Breast epithelium (tissue), 4 donors: ENCODE measurements at places on chromosomes 16 and 17. TPM values are rescaled to one million over a fixed set of nuclear protein-coding genes. Genes with fewer than 3 reads are reported as not detected.
A peak's percentile ranks its signal among the peaks of the same experiment; 100 is the strongest.

DNA sequence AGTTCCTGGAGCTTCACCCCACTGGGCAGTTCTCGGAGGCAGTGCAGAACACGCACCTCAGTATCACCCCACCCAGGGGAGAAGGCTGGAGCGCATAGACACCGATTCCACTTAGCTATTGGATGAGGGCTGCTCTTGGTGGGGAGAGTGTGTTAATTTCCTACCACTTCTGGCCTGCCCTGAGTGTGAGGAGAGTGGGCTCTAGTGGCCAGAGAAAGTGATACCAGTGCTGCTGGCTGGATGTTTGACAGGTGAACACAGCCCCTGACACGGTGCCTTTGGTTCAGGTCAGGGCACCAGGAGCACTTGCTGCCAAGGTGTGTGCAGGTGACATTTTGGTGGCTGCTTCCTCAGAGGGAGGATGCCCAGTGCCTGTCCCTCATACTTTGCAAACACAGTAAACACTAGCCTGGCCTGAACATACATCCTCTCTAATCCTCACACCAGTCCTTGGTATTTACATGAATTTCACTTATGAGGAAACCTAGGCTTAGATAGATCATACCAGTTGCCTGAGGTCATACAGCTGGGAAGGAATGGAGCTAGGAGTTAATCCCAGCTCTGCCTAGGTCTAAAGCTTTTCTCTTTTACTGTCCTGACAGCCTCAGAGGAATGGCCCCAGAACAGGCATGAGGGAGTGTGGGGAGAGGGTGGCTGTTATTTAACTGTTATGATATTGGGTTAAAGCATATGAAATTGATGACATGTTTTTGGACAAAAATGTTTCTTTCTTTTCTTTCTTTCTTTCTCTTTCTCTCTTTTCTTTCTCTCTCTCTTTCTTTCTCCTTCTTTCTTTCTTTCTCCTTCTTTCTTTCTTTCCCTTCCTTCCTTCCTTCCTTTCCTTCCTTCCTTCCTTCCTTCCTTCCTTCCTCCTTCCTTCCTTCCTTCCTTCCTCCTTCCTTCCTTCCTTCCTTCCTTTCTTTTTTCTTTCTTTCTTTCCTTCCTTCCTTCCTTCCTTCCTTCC lies 21.0 kb upstream of the ITGAX start:
- no peak overlapping the region for H3K4me3 ChIP-seq
- no peaks in the 10 kb centered on the region for H3K27me3 ChIP-seq
- H3K36me3 ChIP-seq = no peaks in the 10 kb centered on the region
- no peak overlapping the region for H3K27ac ChIP-seq

OMG gene
- 0.96 TPM for total RNA-seq

PKMYT1 gene
- total RNA-seq = 1.4 TPM

GRCh38 chr17:3385869-3386816 lies at the start of gene OR3A2:
Gene OR3A2, minus strand, starts transcription at chr17:3386308.
- no peaks in the 10 kb centered on the region for H3K4me1 ChIP-seq
- no peak within 1 kb of the TSS for H3K27ac ChIP-seq
- no peak for DNase-seq
- peak within 1 kb of the TSS; percentile 50 for H3K4me3 ChIP-seq
- no peaks in the 10 kb centered on the region for H3K36me3 ChIP-seq

DNA sequence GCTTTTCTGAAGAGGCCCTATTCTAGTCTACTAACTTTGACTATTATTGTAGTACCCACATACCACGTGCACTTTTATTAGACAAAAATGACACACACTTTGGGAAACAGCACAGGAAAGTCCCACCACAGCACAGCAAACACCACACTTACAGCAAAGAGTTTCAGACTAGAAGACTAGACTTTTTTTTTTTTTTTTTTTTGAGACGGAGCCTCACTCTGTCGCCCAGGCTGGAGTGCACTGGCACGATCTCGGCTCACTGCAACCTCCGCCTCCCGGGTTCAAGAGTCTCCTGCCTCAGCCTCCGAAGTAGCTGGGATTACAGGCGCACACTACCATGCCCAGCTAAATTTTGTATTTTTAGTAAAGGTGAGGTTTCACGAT lies 20.1 kb downstream of the YWHAE start:
- no peaks in the 10 kb centered on the region for H3K27me3 ChIP-seq
- peaks cover 19% of the 10 kb centered on the region for H3K4me1 ChIP-seq
- no peak overlapping the region for H3K4me3 ChIP-seq
- no peak for DNase-seq

CDRT15 gene
- not detected for total RNA-seq

ZNF469 gene
- total RNA-seq = 0.98 TPM

GRCh38 chr16:19560078-19560477 lies 4.6 kb downstream of the VPS35L start:
- DNase-seq = no peak
- no peak overlapping the region for H3K27ac ChIP-seq
- H3K27me3 ChIP-seq = no peaks in the 10 kb centered on the region
- H3K36me3 ChIP-seq = no peaks in the 10 kb centered on the region

PRSS22 gene
- 13.6 TPM for total RNA-seq

DNA sequence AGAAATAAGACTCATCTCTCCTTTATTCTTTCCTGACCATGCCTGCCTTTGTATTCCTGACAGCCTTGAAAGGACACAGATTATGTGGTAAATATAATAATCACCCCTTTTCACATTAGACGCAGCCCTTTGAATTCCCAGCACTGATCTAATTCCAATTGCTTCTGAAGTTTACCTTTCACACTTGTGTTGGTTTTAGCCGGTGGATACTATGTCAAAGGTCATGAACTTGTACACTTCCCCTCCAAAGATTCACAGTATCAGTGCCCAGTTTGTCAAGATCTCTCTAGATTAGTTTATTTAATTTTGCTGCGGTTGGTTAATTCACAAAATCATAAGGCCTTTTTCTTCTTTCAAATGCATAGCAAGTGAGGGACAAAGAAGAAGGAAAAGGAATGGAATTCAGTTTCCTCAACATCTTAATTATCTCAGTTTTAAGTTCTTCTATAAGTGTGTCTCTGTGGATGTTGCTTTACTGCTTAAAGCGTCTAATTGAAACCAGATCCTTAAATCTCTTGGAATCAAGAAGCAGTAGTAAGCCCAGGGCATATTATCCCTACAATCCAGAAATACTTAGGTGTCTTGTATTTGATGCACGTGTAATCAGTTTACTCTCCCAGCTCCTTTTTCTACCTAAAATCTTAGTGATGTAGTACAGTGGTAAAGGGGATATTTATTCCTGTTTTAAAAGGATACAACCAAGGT lies 174.3 kb upstream of the TBX2 start:
- H3K4me3 ChIP-seq = no peak overlapping the region
- H3K27ac ChIP-seq = no peak overlapping the region
- no peaks in the 10 kb centered on the region for H3K36me3 ChIP-seq
- H3K4me1 ChIP-seq = no peaks in the 10 kb centered on the region
- H3K27me3 ChIP-seq = no peaks in the 10 kb centered on the region

PPL gene
- total RNA-seq = 97.5 TPM

GRCh38 chr16:75457485-75458021 lies 6.9 kb downstream of the TMEM170A start:
- H3K4me3 ChIP-seq = no peak overlapping the region
- H3K36me3 ChIP-seq = no peaks in the 10 kb centered on the region
- H3K27me3 ChIP-seq = no peaks in the 10 kb centered on the region
- H3K4me1 ChIP-seq = no peaks in the 10 kb centered on the region
- DNase-seq = no peak
- no peak overlapping the region for H3K27ac ChIP-seq

DNA sequence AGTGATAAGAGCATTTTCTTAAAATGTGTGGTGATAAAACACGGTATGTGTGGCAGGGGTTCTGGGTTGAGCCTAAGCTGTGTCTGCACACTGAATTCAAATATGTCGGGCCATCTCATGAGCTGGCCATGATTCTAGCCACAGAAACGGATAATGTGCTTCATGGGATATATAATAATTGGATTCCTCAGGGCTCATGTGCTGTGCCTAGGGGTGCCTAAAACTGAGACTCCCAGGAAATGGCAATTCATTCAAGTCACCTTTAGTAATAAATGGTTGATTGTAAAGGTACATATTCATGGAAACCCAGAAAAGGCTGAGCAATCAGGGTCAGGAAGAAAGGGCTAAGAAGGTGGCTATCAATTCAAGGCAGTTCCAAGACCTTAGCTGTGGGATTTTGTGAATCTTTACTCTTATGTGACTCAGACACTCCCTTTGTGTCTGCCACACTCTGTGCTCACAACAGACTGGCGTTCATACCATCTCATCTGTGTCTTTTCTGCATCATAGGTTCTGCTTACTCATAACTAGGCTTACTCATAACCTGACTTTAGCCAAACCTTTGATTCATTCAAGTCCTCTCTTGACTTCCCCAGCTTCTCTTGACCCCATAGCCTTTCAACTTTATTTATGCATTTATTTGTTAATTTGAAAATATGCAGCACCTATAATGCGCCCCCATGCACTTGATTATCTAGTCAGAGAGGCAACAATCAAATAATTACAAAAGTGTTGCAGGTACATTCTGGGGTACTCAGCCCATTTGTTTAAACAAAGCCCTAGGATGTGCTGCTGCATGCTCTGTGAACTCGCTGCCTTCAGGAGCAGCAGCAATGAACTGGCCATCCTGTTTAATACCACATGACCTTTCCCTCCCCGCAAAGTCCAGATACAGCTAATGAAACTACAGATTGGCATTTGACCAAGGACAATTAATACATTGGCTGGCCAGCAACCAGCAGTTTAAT lies 28.4 kb upstream of the MED13 start:
- H3K27ac ChIP-seq = no peak overlapping the region
- no peak overlapping the region for H3K4me3 ChIP-seq
- H3K36me3 ChIP-seq = no peaks in the 10 kb centered on the region
- DNase-seq = no peak

CRYM gene
- 0.98 TPM for total RNA-seq

PIK3R5 gene
- 28.6 TPM for total RNA-seq

DNA sequence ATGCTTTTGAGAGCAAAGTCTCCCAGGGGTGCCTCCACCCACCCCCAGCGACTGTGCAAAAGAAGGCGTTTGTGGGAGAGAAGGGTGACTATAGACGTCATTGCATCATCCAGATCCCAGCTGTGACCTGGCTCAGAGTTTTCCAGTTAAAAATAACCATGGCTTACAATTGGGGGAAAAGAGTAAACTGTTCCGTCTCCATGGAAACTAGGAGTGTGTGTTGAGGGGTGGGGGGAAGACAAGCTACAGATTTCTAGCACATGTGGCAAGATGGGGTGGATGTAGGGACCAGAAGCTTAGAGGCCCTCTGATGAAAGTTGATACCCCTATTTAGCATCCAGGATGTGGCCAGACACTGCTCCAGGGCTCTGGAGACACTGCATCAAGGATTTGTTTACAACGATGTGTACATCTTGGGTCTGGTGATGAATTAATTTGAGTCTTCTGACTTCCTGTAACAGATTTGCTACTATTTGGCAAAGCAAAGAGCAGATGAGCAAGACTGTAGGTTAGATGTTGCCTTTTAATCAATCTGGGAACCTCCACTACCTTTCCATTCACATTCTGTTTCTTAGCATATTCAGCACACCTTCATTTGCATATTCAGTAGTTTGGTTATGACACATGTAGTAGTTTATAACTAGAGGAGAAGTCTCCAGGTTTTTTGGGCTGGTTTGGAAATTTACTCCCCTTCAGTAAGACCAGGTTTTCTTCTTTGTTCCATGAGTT lies 6.2 kb upstream of the DUSP14 start:
- no peaks in the 10 kb centered on the region for H3K4me1 ChIP-seq
- H3K4me3 ChIP-seq = no peak overlapping the region
- peaks cover 5% of the 10 kb centered on the region for H3K36me3 ChIP-seq
- H3K27me3 ChIP-seq = no peaks in the 10 kb centered on the region

ABI3 gene
- total RNA-seq = 1.9 TPM

TMIGD1 gene
- total RNA-seq = not detected

GRCh38 chr17:38609280-38610031 lies 3.7 kb upstream of the SRCIN1 start:
- H3K27ac ChIP-seq = no peak overlapping the region
- no peak for DNase-seq
- peaks cover 3% of the 10 kb centered on the region for H3K27me3 ChIP-seq
